Right ventricle myocardium inferior (tissue), 1 donor: ENCODE measurements at places on chromosomes 5 and 9. TPM values are rescaled to one million over a fixed set of nuclear protein-coding genes. Genes with fewer than 3 reads are reported as not detected.
A peak's percentile ranks its signal among the peaks of the same experiment; 100 is the strongest.

DNA sequence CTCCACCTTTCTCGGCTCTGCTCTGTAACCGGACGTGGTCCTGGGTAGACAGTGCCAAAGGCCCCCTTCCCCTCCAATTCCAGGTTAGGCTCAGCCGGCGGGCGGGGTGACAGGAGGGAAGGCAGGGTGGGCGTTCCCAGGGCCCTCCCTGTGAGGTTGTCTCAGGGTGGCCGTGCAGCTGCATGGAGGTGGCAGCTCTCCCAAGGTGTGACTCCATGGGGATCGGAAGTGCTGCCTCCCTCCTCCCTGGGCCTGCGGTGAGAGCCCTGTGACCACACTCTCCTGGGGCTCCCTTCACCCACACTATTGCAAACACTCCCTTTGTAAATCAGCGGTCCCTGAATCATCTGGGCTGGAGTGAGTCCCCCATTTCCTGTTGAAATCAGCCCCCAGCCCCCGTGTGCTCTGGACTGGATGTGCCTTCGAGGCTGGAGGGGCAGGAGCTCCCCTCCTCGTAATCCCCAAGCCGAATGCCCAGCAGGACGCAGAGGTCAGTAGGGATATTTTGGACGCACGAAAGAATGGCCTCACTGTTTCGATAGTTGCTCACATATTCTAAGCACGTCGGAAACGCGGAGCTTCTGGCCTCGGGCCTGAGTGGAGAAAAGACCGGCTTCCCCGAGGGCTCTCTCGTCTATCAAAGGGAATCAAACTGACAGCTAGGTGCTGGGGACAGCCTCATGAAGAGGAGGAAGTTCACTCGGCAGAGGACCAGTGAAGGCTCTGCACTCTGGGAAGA is 107.6 kb upstream of the COL5A1 start:
- no peak for DNase-seq

DNA sequence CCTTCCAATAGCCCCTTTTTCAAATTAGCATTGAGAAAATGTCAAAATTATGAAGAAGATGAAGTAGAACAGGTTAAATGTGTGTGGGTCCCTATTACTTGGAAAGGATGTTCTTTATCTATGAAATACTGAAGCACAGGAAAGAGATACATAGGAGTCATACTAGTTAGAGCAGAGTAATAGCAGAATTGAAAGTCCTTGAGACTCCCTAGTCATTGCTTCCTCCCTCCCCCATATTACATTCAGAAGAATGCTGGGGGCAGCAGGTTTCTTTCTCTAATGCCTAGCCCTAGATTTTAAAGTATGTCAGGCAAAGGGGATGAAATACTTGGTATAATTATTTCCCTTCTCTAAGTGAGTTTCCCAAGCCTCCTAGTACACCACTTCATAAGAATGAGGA is 4.4 kb downstream of the ZCCHC9 start:
- no peak for DNase-seq

GRCh38 chr5:174455301-174455700 is 269.1 kb upstream of the MSX2 start:
- DNase-seq = no peak

- DNase-seq = no peak
Observed at GRCh38 chr5:167634432-167634831, 657.0 kb upstream of the WWC1 start.

GRCh38 chr9:116000748-116001329 is 152.8 kb upstream of the PAPPA start:
- no peak for DNase-seq

DNA sequence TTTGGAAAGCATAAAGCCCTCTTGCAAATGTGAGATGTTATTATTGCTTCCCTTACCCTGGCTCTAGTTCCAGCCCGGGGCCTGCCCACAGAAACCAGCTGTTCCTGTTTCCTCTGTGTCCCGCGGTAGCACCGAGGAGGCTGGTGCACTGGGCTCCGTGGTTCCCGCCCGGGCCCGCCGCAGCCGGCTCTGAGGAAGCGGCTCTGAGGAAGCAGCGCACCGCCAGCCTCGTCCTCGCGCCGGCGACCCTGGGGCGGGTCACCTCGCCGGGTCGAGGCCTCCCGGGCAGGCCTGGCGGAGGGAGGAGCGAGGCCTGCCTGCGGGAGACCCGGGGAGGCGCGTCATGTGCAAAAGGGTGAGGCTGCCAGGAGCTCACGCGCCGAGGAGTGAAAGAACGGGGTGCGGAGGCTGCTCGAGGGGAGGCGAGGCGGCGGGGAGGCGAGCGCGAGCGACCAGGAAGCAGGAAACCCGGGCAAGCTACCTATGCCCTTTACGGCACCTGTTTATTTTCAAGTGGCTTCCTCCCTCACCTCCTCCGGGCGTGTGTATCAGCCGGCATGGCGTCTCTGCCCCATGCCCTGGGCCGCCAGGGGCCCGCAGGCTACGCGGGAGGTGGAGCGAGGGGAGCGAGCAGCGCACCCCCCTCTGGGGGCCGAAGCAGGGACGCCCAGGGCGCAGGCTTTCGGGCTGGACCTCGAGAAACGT is 61.3 kb upstream of the MEGF10 start:
- peak; percentile 82 for DNase-seq

GRCh38 chr9:107952773-107953172 is 463.2 kb upstream of the KLF4 start:
- no peak for DNase-seq

- DNase-seq = no peak
Observed at GRCh38 chr5:84729326-84729725, 344.6 kb upstream of the EDIL3 start.

DNA sequence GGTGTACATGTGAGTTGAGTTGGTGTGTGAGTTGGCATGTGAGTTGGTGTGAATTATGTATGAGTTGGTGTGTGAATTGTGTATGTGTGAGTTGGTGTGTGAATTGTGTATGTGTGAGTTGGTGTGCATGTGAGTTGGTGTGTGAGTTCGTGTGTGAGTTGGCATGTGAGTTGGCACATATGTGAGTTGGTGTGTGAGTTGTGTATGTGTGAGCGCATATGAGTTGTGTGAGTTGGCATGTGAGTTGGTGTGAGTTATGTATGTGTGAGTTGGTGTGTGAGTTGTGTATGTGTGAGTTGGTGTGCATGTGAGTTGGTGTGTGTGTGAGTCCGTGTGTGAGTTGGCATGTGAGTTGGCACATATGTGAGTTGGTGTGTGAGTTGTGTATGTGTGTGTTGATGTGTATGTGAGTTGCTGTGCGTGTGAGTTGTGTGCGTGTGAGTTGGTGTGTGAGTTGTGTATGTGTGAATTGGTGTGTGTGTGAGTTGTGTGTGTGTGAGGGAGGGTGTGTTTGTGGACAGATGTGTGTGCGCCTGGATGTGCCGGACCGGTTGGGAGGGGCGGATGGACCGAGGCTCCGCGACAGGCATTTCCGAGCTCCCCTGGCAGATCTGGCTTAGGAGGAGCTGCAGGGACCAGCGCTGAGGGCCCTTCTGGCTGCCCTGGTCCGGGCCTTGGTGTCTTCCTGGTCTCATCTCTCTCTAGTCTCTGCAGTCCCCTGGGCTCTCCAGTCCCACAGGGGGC is 162.5 kb upstream of the IER5L start:
- no peak for DNase-seq

DNA sequence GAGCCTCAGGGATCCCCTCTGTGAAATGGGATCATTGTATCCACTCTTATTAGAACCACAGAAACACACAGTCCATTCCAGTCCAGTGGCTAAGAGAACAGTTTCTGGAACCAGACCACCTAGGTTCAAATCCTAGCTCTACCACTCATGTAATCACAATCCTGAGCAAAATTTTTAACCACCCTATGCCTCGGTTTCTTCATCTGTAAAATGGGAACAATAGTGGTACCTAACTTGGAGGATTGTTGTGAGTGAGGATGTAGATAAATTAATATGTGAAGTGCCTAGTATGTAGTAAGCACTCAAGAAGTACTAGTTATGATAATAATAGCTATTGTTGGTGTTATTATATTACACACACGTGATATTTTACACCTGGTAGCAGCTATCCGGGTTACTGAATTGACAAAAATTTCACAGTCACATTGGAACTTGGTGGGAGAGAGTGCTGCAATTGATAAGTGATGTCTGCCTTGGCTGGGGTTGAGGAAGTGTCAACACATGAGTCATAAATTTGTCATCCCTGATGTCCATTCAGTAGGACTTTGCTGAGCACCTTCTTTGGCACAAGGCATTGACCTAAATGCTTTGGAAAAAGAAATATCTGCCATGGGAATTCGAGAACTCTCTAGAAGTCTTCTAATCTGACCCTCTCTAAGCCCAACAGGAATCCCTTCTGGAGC is 68.4 kb downstream of the COL27A1 start:
- DNase-seq = no peak

- peak; percentile 40 for DNase-seq
Observed at GRCh38 chr9:136560586-136560985, 14.7 kb upstream of the NOTCH1 start.

DNA sequence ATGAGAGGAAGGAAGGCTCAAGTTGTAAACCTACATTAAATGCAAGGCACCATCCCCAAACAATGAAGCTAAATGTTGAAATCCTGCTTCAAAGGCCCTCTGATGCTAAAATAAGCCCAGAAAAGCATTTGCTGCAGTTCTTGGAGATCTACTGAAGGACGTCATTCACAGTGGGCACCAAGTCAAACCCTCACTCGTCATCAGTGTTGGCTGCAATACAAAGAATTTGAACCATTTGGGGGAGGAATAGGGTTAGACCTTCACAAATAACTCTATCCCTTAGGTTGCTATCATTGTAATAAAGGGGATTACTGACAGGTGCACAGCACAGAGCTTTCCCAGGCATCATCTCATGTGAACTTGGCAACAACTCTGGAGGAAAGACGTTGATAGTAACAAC is 9.3 kb upstream of the MEGF9 start:
- DNase-seq = no peak

GRCh38 chr5:1000329-1000728 is 8.3 kb upstream of the NKD2 start:
- no peak for DNase-seq

GRCh38 chr5:15472116-15472515 is 27.9 kb upstream of the FBXL7 start:
- DNase-seq = no peak

DNA sequence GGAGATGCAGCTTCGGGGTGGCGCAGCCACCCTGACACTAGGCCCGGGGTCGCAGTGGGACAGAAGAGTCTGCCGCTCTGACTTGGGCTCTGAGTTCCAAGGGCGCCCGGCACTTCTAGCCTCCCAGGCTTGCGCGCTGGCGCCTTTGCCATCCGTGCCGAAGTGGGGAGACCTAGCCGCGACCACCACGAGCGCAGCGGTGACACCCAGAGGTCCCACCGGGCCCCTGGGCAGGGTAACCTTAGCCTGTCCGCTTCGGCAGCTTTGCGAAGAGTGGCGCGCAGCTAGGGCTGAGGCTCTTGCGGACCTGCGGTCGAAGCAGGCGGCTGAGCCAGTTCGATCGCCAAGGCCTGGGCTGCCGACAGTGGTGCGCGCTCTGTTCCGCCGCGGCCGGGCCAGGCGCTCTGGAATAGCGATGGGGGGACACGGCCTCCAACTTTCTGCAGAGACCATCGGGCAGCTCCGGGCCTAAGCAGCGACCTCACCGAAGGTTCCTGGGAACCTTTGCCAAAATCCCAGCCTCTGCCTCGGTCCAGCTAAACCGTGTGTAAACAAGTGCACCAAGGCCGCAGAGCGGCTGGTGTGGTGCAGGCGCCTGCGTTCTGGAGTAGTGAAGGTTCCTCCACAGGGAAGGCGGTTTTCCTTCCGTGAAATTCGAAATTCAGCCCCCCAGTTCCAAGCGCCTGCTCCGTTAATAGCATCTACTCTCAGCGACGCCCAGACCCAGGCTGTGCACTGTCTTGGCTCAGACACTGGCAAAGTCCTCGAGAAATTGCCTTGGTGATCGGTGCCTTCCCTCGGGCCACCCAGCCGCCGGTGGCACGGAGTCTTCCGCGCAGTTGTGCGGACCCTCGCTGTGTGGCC is 7.4 kb downstream of the TLX3 start:
- no peak for DNase-seq

DNA sequence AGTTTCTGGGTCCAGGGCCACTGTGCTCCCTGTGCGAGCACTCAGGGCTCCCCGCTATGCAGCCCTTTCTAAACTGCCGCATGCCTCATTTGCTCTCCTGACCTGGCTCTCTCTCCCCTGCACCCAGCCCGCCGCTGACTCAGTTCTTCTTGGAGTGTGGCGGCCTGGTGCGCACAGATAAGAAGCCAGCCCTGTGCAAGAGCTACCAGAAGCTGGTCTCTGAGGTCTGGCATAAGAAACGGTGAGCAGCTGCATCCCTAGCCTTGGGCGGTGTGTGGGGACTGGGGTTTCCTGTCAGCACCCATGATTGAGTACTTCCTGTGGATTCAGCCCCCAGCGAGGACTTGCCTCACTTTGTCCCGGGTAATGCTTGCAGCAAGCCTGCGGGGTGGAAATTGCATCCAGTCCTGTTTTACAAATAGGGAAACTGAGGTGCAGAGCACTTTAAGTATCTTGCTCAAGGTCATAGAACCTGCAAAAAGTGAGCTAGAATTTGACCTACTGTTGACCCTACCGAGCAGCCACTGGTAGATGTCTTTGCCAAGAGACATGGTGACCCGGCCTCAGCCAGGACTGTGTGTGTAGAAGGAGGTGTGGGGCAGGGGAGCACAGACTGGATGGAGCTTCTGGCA is 27.9 kb downstream of the USP20 start:
- DNase-seq = no peak

DNA sequence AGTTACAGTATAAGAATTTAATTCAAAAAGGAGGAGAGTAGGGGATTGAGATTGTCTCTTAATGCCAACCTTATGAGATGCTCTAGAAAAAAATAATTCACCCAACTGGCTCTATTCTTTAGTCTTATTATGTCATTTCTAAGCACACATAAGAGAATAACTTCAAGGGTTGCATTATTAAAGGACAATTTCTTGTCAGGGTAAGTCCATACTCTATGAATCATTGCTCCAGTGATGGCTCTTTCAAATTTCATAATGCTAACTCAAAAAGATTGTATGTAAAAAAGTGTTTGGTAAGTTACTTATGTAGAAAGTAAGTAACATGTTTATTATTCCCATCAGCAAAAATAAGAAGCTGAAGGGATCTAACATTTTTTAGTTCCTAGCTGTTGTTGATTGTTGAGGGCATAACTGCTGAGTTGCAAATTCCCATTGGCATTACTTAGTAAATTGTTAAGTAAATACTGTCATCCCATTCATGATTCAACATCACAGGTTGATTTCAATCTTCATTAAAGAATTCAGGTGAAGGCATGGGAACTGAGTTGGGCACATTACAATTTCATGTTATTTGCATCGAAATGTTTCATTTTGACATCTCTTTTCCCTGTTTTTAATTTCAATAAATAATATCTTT is 28.6 kb downstream of the ALDH1A1 start:
- DNase-seq = no peak

DNA sequence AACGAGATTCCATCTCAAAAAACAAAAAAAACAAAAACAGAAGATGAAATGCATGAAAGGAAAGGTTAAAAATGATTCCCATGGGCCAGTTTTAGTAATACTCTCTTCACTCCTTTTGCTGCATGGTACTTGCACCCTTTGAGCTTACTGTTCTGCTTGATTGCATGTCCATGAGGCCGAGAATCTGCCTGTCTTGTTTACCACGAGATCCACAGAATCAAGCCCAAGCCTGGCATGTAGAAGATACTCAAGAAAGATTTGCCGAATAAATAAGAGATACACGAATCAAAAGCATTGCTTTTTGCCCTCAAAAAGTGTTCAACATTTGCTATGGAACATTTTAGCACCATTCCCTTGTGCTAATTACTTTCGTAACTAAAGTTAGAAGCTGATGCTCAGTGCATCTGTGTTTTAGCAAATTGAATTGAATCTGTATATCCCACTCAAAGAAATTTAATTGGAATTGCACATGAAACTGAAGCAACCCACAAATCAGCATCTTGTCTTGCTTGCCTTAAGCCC is 1.1 kb downstream of the FAXDC2 start:
- no peak for DNase-seq

GRCh38 chr9:33295571-33295970 is 5.3 kb downstream of the NFX1 start:
- no peak for DNase-seq

The MAN2A1 gene
- 13.7 TPM for total RNA-seq

The PNPLA7 gene
- total RNA-seq = 9.8 TPM

The ZBTB34 gene
- total RNA-seq = 6.3 TPM
